ENCODE measurements at places on chromosomes 2 and 18.

DNA sequence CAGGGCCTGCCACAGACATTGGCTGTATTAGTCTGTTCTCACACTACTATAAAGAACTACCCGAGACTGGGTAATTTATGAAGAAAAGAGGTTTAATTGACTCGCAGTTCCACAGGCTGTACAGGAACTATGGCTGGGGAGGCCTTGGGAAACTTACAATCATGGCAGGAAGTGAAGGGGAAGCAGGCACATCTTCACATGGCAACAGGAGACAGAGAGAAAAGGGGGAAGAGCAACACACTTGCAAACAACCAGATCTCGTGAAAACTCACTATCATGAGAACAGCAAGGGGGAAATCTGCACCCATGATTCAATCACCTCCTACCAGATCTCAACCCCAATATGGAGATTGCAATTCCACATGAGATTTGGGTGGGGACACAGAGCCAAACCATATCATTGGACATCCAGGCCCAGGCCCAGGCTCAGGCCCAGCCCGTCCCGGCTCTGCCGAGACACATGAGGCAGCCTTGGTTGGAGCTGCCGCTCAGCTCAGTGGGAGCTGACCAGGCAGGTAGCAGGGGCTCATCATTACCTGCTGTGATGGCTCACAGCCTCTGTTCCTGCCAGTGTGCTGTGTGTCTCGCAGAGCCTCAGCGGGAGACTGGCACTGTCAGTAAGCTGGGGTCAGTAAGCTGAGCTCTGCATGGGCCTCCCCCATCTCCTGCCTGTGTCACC lies 8.6 kb upstream of the RALB start:
- no peak for DNase-seq

DNA sequence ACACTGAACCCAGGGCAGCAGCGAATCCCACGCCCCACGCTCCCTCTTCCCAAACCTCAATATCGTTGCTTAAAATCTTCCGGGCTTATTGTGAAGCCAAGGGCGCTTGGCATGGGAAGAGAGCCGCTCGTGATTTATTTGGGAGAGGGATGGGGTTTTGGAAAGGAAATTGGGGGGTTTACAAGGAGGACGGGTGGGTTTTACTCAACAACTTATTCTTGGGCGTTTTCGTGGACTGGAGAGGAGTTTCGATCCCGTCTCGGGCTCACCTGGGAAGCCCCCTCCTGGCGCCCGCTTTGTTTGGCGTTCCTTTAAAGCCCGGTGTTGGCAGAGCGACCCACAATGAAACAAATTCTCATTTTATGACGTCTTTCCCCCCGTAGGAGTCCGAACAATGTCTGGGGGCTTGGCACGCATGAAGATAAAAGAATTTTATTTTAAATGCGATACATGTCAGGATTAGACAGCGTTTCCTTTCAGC lies 135.3 kb downstream of the INSIG2 start:
- no peak for DNase-seq

- peak; percentile 65 for DNase-seq
Measured at GRCh38 chr2:49616800-49617199, 462.5 kb upstream of the FSHR start.

GRCh38 chr2:129915303-129915840 lies 64.1 kb upstream of the RAB6C start:
- peak; percentile 4 for DNase-seq

DNA sequence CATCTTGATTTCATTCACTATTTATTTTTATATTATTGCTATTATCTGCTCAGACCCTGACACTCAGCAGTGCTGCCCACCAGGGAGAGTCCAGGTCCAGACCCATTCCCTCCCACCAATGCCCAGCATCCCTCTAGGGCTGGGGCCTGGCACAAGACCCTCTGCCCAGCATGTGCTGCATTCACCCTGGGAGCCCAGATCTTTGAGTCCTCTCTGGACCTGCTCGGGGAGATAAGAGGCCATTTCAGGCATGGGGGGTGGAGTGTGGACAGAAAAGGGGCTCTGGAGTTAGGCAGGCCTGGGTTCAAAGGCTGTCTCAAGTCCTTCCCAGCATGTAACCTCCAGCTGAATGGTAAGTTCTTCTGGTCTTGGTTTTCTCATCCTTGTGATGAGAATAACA lies 209.6 kb downstream of the CYP26B1 start:
- DNase-seq = no peak

GRCh38 chr2:221388891-221389290 lies 183.2 kb downstream of the EPHA4 start:
- DNase-seq = peak; percentile 55

DNA sequence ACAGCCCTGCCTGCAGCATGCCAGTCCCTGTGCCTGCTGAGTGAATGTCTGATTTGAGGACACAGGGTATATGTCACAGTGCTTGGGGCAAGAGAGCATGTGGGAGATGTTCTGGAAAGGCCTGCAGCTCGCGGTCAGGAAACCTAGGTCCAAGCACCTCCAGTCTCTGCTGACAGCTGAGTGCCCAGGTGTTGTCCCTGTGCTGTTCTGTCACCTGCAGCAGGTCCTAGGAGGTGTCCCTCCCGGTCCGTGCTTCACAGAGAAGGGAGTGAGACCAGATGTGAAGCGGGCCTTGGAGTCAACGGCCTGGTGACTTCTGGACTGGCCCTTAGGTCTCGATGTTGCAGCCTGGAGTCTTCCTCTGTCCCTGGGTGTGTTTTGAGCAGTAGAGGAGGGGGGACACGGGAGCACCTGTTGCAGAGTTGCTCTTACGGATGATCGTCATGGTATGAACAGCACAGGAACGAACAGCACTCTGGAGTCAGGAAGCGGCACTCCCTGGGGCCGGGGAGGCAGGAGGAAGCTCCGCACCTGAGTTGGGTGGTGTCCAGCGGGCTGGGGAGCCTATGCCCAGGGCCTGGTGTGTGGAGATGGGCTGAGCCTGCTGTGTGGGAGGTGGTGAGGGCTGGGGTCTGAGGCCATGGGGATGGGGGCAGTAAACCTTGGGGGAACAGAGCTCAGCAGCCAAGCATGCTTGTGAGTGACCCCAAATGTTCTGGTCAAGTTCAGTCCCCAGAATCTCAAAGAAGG lies 21.6 kb upstream of the ARHGEF4 start:
- no peak for DNase-seq

All from cerebellar cortex (tissue), 1 donor.